ENCODE measurements at places on chromosomes 7 and 10.

GRCh38 chr10:49007129-49007528, 67.5 kb upstream of the LRRC18 start:
- no peak for DNase-seq

GRCh38 chr7:129714514-129715063, 103.1 kb downstream of the NRF1 start:
- DNase-seq: no peak

- no peak for DNase-seq
Observed at GRCh38 chr7:82633592-82633991, 190.0 kb upstream of the CACNA2D1 start.

- DNase-seq: no peak
Observed at GRCh38 chr10:113095419-113096127, 145.5 kb downstream of the TCF7L2 start.

- DNase-seq: no peak
Observed at GRCh38 chr10:38070501-38070900, 23.6 kb upstream of the ZNF37A start.

GRCh38 chr7:118476036-118476435, 251.5 kb downstream of the ANKRD7 start:
- no peak for DNase-seq
